Hippocampal formation (tissue), 2 donors: ENCODE measurements at places on chromosomes 12 and 14.

DNA sequence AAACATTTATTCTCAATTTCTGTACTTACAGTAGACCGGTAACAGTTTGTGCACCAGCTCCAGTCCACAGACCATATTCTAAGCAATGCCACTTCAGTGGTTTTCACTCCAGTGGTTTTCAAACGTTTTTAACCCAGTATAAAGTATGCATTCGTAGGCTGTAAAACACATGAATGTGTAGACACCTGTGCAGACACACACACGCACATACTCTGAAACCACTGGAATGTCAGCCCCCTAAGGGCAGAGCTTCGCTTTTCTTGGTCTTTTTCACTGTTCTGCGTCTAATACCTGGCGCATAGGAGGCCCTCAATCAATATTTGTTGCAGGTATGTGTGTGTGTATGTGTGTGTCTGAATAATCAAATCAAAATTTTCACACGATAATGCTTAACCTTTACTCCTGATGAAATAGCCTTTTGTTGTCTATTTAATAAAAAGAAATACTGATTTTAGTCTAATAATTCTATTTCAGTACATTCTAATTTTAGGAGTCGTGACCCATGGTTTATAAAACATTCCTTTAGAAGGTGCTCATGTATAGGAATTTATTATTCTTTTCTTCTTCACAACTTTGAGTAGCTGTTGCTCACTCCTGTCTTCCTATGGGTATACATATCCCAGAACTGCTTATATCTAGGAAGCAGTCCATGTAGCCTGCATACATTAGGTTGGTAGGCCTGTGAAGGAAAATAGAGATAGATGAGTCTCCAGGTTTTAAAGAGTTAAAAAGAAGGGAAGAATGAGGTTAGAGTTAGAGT lies 73.6 kb upstream of the REP15 start:
- no peak for DNase-seq

DNA sequence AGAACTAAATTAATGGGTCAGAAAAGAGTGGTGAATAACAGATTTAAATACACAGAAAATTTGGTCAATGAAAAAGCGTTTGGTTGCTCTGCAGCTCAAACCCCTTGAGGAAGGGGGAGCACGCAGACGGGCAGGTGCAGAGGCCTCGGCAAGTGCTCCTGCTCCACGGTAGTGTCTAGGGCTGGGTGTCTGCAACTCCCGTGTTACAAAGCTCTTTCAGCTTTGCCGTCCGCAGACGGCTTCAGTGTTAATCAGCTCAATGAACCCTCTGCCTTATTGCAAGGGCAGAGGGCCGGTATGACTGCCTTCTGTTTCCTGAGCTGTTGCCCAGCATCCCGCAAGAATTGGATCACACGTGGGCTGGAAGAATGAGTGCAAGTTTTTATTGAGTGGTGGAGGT lies 125.7 kb upstream of the TRHDE start:
- DNase-seq, result no peak

DNA sequence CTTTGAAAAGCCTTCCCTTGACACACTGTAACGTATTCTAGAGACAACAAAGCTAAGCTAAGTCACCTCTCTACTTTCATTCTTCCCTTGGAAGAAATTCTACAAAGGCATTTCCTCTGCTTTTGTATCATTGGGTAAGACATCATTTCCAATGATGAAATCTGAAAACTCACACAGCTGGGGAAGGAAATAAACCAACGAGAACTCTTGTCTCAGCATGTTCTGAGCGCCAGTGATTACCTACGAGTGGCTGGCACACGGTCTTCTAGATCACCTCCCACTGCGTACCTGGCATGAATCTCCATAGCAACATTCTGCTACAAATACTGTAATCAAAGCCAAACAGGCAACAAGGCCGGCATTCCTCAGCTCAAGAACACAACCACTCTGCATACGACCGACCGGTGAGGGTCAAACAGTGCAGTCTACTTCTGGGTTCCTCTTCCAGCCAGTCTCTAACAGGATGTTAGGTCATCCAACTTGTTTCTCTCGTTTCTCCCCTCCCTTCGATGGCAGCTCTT lies 7.6 kb downstream of the VPS37B start:
- DNase-seq, result no peak

DNA sequence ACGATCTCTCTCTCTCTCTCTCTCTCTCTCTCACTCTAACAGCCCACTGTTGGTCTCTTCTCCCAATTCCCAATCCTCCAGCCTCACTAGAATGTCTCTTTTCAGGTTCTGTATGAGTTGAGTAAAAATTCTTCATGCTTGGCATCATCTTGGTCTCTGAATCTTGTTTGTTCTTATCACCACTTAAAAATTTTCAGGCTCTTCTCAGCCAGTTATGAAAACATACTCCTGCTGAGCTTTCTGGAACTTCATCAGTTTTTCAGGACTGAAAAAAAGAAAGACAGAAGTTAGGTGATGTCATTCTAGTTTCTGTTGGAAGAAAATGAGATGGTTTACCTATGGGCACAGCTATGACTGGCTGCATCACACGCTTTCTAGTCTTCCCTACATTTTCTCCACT lies 11.5 kb upstream of the IL22 start:
- DNase-seq, result no peak

DNA sequence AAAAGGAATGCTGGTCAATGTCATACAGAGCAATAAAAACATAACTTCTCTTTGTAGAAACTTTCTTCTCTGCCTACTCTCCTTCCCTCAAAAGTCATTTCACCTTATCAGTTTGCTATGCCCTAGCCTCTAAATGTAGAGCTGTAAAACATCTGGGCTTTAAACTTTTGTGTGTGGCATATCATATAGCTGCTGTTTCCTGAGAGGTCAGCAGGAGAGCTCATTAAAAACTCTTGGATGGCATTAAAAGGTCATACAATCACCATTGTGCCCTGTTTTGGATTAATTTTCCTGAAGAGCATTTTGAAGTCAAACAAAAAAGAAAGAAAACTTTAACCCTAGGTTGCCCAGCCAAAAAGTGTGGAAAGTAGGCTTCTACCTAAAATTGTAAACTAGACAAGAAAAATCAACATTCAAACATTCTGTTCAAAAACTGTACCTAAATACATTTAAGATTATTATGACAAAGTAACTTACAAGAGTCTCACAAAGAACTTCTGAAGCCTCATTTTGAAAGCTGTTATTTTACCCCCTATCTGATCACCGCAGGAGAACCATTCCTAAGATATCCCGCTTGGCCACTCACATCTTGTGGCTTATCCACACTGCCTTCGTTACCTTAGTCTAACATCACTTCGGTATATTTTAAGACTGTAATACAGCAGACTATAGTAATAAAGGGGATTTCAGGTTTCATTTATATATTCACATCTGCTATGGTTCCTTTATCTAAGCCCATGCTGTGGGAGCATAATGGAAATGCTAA lies 38.1 kb downstream of the TXNDC16 start:
- DNase-seq, result no peak

- DNase-seq, result no peak
Measured at GRCh38 chr14:55519473-55520080, 60.4 kb upstream of the KTN1 start.
